ENCODE measurements at places on chromosomes 12 and 14.
A peak's percentile ranks its signal among the peaks of the same experiment; 100 is the strongest.

DNA sequence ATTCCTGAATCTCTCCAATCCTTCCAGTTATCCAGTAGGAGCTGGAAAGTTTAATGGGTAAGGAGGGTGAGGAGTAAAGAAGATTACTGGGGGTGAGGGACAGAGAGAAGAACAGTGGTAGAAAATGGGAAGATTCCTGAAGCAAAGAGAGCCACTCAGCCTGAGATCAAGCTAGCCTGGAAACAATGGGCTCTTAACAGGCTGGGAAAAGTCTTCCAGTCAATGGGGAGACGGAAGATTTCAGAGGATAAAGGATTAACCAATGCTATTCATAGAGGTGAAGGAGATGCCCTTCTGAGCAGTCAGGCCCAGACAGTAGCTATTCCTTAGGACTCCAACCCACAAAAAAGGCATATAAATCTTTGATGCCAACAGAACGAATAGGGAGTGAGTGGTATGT lies 14.8 kb downstream of the GDF11 start:
- no peak for DNase-seq

GRCh38 chr12:38222011-38222410 lies 94.6 kb upstream of the ALG10B start:
- DNase-seq, result no peak

- DNase-seq, result peak; percentile 6
These were observed 138.8 kb upstream of the HMGA2 start for GRCh38 chr12:65685514-65685913.

GRCh38 chr12:132888852-132889251 lies 1.4 kb upstream of the CHFR start:
- no peak for DNase-seq

DNA sequence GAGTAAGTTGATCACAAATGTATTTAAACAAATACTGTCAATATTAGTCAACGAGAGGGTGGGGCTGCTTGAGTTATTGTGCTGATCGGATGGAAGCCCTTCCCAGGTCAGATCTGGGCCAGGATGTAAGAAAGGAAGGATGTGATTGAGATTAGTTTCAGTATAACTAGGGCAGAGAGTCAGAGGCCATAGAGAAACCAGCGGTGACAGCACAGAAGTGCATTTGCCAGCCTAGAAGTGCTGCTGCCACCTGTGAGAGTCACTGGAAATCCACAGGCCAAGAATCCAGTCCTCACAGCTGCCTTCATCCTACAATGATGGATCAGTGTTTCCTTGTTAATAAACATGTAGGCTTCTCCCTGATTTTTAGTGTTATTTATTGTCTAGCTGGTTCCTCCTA lies 9.8 kb upstream of the FERMT2 start:
- no peak for DNase-seq

GRCh38 chr14:99481745-99482099 lies 513 bp downstream of the CCNK start:
- DNase-seq, result peak; percentile 30

DNA sequence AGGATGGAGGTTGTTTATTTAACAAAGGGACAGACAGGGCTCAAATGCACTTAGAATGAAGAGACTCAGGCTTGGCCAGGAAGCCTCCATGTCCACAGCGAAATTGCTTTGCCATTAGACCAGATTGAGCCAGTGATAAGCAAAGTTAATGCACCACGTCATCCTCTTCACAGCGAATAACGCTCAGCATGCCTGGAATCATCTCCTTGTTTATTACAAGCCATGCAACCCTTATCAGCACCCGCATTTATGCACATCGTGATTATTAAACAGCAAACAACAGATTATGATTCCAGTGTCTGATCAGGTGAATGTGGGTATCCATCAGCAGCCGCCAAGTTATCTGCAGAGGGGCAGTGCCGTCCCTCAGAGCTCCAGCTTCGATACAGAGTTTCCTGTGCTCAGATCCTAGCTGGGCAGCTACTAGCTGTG lies 175.0 kb upstream of the TMEM132C start:
- no peak for DNase-seq

- no peak for DNase-seq
These were observed 218.7 kb upstream of the PELI2 start for GRCh38 chr14:55899531-55899930.

DNA sequence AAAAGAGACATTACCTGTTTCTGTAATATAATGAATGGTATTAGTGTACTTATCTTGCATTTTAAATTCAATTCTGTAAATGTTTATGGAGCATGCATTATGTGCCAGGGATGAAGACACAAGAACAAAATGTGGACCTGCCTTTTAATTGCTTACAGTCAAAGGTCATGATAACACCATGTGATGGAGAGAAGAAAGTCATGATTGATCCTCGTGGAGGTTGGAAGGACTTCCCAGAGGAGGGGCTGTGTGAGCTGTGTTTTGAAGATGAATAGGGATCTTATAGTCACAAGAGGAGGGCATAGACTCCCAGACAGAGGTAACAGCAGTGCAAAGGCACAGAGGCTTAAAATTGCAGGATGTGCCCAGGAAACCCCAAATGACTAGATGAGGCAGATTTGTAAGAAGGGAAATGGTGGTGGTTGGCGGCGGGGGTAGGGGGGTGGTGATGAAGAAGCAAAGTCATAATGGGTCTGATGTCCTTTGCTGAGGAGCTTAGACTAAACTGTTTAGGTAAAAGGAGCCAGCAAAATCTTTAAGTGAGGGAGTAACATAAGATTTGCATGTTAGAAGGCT lies 151.5 kb downstream of the PRKCH start:
- DNase-seq, result no peak

DNA sequence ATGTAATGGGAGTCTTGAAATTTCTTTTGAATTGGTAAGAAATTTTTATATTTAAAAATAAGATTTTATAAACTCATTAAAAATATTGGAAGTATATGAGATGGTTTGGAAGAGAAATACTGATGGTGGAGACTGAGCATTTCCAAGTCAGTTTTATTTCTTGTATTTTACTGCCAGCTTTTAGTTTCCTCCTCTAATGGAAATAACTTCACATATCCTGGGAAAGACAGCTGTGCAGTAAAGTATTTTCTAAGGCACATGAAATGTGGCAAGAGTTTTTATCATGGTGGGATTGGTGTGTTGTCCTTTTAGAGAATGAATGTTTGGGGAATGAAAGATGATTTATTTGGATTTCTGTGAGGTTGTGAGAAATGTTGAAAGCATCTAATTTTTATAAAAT lies 346.9 kb upstream of the RGS6 start:
- no peak for DNase-seq

DNA sequence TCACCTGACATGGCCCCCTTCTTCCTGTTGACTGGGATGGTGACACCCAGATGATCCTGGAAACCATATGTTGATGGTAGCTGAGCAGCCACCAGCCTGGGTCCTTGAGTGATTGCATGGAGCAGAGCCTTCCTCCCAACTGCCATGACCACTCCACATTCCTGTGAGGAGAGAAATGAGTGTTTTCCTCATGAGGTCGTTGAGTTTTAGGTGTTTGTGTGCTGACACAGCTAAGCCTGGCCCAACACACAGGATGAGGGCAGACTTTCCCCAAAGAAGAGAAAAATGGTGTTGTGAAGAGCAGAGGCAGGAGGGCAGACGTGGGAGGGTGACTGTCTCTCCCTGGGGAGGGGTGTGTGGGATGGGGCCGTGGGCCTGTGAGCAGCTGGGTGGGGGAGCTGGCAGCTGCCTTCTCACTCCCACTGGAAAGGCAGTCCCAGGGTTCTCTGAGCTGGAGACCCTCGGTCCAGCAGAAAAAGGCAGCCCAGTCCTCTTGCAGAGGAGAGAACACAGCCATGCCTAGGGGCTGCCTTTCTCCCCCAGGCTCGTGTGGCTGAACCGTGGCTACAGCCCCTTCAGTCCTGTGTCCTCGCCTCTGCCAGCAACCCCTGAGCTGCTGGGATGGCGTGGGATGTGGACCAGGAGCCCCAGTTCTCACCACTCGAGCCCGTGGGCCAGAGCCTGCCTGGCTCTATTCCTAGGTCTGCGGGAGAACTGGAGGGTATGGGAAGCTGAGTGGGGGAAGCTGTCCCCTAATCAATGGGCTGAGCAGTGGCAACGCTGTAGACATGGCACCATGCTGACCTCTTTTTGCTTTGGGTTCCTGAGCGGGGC lies 257.0 kb downstream of the ADGRD1 start:
- DNase-seq, result no peak

GRCh38 chr14:51616724-51617409 lies 34.8 kb upstream of the FRMD6 start:
- DNase-seq, result no peak

DNA sequence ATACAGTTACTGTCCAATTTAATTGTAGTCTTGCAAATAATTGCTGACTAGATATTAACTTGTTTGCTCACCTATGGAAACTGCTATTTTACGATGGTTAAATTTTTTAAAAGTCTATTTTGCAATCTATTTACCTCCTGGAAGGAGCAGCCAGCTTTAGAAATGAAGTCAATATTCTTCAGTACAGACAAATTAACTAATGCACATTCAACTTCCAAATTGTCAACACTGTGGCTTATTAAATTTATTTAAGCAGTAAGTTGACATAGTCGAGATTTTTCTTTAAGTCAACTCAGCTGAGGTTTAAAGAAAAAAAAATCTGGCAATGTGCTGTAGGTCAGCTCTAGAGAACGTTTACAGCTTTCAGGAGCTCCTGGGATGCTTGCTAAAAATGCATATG lies 221.2 kb downstream of the SSPN start:
- DNase-seq, result no peak

GRCh38 chr12:122096591-122097149 lies 18.1 kb downstream of the MLXIP start:
- DNase-seq, result no peak

GRCh38 chr12:10182354-10183049 lies 3.7 kb downstream of the TMEM52B start:
- DNase-seq, result no peak

DNA sequence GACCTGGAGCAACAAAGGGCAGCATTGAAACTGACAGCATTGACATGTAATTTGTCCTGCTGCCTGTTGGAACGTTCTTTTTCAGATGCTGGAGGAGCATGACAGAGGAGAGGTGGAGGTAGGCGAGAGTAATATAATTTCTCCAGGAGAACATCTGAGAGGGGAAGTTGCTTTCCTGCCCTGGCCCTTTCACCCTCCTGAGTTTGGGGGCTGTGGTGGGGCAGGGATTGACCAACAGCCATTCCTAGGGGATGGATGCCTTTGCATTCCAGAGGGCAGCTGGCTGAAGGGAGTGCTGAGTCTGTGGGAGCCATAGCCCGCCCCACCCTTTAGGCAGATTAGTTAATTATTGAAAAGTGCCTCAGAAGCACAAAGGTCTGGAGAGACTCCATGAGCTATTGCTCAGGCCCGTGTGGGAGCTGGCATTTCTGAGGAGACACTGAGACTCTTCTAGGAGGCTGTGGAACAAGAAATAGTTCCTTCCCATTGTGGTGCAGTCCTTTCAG lies 73.5 kb downstream of the ARF6 start:
- no peak for DNase-seq

DNA sequence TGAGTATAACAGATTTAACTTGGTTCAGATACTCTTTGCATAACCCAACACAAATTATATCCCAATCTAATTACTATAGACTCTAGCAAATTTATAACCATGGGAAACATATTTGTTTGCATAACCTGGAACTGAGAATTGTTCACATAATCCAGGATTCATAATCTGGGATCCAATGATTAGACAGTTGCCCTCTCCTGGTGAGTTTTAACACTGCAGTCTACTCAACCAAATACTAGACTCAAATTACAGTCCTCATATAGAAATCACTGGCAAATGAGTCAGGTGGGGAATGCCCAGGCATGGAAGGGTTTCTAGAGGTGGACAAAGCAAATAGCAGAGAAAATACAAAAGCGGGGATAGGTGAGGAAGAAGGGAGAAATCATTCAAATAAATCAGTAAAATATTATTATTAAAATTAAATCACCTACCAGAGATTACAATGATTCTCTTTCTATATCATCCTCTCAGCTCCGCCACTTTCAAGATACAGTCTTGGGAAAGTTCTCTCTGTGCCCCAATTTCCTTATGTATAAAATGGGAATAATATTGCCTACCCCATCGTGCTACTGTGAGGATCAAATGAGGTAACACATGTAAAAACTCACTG lies 9.4 kb downstream of the GCH1 start:
- DNase-seq, result peak; percentile 57

DNA sequence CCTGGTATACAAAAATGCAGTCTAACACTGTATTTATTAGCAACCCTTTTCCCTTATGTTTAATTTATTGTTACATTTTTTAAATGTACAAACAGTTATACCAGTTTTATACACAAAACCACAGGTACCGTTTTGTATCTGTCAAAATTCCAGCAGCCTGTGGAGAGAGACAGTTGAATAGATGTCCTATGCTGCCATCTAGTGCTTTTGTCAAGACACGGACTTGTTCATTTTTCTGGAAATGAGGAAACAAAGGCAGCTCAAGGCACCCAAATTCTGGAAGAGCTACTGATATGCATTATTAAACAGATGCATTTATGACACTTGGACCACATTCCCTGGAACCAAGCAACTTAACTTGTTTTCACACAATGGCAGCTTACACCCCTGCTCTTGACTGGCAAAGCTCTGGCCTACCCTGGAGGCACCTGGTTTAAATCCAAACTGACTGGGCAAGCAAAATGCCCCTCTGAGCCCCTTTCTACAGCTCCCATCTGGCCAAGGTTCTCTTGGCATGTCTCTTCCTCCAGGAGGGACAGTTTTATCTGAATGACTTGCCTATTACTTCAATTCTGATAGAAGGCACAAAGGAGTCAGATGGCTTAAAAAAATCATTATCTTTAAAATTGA lies 286.9 kb upstream of the PRKD1 start:
- peak; percentile 2 for DNase-seq

GRCh38 chr12:123085730-123086487 lies 65.0 kb downstream of the PITPNM2 start:
- DNase-seq, result peak; percentile 23

GRCh38 chr14:26896447-26896846 lies 298.6 kb upstream of the NOVA1 start:
- DNase-seq, result no peak

- DNase-seq, result peak; percentile 76
These were observed 4.2 kb upstream of the LRR1 start for GRCh38 chr14:49594347-49595091.

GRCh38 chr12:103924761-103925641 lies 5.2 kb upstream of the HSP90B1 start:
- no peak for DNase-seq

- no peak for DNase-seq
These were observed 63.4 kb downstream of the LGMN start for GRCh38 chr14:92684801-92685560.
